ENCODE measurements at places on chromosomes 16 and 17. TPM values are rescaled to one million over a fixed set of nuclear protein-coding genes. Genes with fewer than 3 reads are reported as not detected.

GLP2R gene
- total RNA-seq = not detected

ASGR1 gene
- total RNA-seq = 20.2 TPM

IRX6 gene
- total RNA-seq = 0.09 TPM

LRRC37A gene
- 1.1 TPM for total RNA-seq

CACNG1 gene
- not detected for total RNA-seq

LPO gene
- not detected for total RNA-seq

TEX19 gene
- 0.51 TPM for total RNA-seq

DCAF7 gene
- 48.2 TPM for total RNA-seq

MYH2 gene
- 0.11 TPM for total RNA-seq

CHRNE gene
- total RNA-seq = 0.35 TPM

CCL17 gene
- not detected for total RNA-seq

KRT34 gene
- not detected for total RNA-seq

PRAC1 gene
- total RNA-seq = not detected

ABAT gene
- 71.4 TPM for total RNA-seq

SMPD3 gene
- 0.27 TPM for total RNA-seq

WNK4 gene
- total RNA-seq = 1.6 TPM

CRYBA1 gene
- total RNA-seq = not detected

TNS4 gene
- total RNA-seq = not detected
